ENCODE measurements at places on chromosomes 6 and 20. TPM values are rescaled to one million over a fixed set of nuclear protein-coding genes. Genes with fewer than 3 reads are reported as not detected.

Gene PRND
- not detected for total RNA-seq

Gene TSBP1
- not detected for total RNA-seq

Gene MYBL2
- 113 TPM for total RNA-seq

Gene HLA-DQA1
- total RNA-seq = 6.9 TPM

Gene ZNF334
- not detected for total RNA-seq

Gene CARMIL1
- total RNA-seq = 88.4 TPM

Gene OR10C1
- not detected for total RNA-seq

Gene AFG1L
- 7.1 TPM for total RNA-seq

Gene ATP9A
- 98.5 TPM for total RNA-seq

Gene MMS22L
- 30.8 TPM for total RNA-seq

DNA sequence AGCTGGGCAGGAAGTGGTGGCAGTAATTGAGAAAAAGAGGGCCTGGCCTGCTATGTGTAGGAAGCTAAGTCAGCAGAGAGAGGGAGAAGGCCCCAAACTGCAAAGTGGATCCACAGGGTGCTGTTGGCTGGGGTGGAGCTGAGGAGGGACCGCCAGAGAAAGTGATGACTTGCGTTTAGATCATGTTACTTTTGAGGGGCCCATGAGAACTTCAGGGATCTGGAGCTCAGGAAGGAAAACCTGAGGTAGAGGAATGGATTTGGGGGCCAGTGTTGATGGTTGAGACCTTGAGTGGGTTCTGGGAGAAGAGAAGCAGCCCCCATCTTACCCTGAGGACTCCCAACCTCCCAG is 155.5 kb downstream of the MRPL14 start:
- peaks cover 29% of the 10 kb centered on the region for H3K4me1 ChIP-seq
- H3K4me3 ChIP-seq = no peak overlapping the region
- H3K36me3 ChIP-seq = no peaks in the 10 kb centered on the region
- DNase-seq = no peak

DNA sequence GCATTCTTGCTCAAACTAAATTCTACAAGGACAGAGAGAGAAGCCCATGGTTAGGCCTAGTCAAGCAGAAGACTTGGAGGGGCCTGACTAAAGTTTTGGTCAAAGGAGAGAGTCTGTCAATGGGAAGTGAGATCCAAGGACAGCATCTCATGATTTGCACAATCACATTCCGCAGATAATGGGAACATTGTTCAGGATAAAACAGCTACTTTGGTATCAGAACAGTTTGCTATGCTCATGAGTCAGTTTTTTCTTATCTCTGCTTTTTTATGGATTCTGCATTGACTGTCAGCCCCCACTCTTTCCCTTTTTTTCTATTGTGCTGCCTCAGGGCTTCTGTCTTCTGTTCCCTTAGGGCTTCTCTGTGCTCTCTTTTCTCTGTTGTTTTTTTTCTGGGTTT is 28.6 kb downstream of the AKAP7 start:
- no peak overlapping the region for H3K27ac ChIP-seq
- H3K4me1 ChIP-seq = peaks cover 8% of the 10 kb centered on the region
- no peaks in the 10 kb centered on the region for H3K36me3 ChIP-seq
- H3K4me3 ChIP-seq = no peak overlapping the region

- H3K4me3 ChIP-seq = no peak overlapping the region
- DNase-seq = no peak
- peaks cover 19% of the 10 kb centered on the region for H3K36me3 ChIP-seq
- no peak overlapping the region for H3K27ac ChIP-seq
- H3K27me3 ChIP-seq = peaks cover 22% of the 10 kb centered on the region
These were observed 1.4 kb downstream of the MTCL3 start for GRCh38 chr6:127517693-127518092.

GRCh38 chr6:25750906-25751305 is 3.6 kb upstream of the SLC17A4 start:
- H3K4me1 ChIP-seq = peaks cover 64% of the 10 kb centered on the region
- DNase-seq = no peak
- H3K27ac ChIP-seq = no peak overlapping the region
- no peak overlapping the region for H3K4me3 ChIP-seq
- no peaks in the 10 kb centered on the region for H3K27me3 ChIP-seq

DNA sequence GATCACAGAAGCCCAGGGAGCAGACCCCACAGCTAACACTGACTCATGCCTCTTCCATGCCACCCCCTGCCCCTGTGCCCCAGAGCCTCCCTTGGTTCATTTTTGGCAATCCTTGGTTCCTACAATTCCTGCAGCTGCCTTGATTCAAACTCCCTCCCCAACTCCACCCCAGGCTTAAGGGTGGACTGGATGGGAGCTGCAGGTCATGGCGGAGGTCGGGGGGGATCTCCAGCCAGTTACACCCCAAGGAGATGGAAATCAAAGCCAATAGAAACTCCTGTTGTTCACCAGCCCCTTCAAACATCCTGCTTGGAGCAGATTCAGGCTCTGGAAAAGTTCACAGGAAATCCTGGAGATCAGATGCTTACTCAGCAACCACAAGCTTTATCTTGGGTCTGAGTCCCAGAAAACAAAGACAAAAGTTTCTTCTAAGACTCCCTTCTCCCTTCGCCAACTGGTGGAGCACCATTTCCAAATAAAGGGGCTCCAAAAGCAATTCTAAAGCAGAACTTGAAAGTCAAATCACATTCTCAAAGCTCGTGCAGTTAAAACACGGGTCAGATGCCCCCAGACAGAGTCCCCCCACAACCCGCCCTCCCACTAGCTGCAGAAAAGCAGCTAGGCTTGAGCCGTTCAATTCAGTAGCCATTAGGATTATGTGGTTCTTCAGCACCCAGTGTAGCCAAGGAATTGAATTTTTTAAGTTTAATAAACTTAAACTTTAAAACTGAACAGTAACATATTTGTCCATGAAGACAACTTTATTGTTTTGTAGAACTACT is 149.5 kb downstream of the ANKRD60 start:
- no peaks in the 10 kb centered on the region for H3K36me3 ChIP-seq
- H3K27ac ChIP-seq = peak overlapping the region; percentile 61
- peaks cover 36% of the 10 kb centered on the region for H3K4me1 ChIP-seq
- H3K4me3 ChIP-seq = no peak overlapping the region
- no peaks in the 10 kb centered on the region for H3K27me3 ChIP-seq

DNA sequence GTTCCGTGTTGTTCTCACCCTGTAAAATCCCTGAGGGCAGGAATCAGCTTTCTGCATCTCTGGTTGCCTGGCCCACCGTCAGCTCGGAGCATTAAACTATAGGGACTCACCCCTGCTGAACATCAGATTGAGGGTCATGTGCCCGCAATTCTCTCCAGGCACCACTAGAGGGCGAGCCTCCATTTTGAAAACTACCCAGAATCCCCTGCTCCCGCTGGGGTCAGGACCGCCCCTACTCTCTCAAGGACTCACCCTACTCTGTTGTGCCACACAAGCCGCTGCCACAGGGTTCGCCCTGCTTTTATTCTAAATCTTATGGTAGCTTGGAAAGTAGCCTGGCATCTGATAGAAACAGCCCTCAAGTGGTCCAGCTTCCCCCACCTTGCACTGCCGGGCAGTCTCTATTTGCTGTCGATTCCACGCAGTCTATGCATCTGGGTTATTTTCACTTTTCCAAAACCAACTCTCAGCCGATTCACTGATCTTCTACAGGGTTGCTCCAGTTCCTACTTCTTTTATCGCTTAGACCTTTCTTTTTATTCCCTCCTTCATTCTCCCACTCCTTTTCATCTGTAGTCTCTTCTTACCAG is 244.1 kb upstream of the QKI start:
- H3K36me3 ChIP-seq = no peaks in the 10 kb centered on the region
- H3K4me3 ChIP-seq = no peak overlapping the region
- DNase-seq = peak; percentile 30
- H3K27ac ChIP-seq = no peak overlapping the region

GRCh38 chr20:3447321-3447720 is 23.5 kb upstream of the ATRN start:
- H3K27me3 ChIP-seq = no peaks in the 10 kb centered on the region
- H3K4me1 ChIP-seq = peaks cover 18% of the 10 kb centered on the region

GRCh38 chr20:3128275-3128984 is 31.2 kb downstream of the FASTKD5 start:
- H3K4me3 ChIP-seq = no peak overlapping the region
- H3K27me3 ChIP-seq = no peaks in the 10 kb centered on the region
- H3K4me1 ChIP-seq = peaks cover 4% of the 10 kb centered on the region
- peaks cover 14% of the 10 kb centered on the region for H3K36me3 ChIP-seq

GRCh38 chr6:34901930-34902329 is 12.9 kb downstream of the ANKS1A start:
- H3K4me1 ChIP-seq = peaks cover 49% of the 10 kb centered on the region
- no peaks in the 10 kb centered on the region for H3K36me3 ChIP-seq
- no peaks in the 10 kb centered on the region for H3K27me3 ChIP-seq

GRCh38 chr6:134720353-134721059 is 229.4 kb downstream of the ALDH8A1 start:
- peaks cover 9% of the 10 kb centered on the region for H3K4me1 ChIP-seq
- H3K4me3 ChIP-seq = no peak overlapping the region
- DNase-seq = no peak

GRCh38 chr20:17969278-17969883 is 563 bp downstream of the MGME1 start:
- H3K36me3 ChIP-seq = peaks cover 47% of the 10 kb centered on the region
- no peak for DNase-seq
- no peaks in the 10 kb centered on the region for H3K4me1 ChIP-seq
- H3K4me3 ChIP-seq = peak overlapping the region; percentile 72

DNA sequence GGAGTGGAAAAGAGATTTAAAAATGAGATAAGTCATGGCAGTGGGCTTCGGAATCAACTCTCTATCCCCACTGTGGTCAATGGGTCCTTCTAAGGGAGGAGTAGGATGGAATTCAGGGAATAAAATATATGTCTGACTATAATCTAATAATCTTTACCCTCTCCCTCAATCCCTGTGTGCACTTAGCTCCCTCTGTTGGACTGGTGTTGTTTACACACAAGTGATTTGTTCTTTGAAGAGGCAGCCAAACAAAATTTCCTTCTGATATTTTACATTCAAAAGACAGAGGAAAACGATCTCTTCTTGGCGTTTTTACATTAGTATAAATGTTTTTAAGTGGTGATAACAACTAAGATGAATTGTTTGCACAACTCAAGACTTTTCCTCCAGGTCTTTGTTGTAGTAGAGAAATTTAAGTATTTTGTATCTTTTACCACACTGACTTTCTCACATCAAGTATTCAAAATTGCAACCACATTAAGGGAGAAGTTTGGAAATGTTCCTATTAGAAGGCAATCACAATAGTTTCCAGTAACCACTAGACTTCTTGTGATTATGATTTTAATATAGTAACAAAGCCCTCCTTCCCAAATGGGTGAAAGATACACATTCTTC is 317.8 kb downstream of the CENPW start:
- H3K27ac ChIP-seq = no peak overlapping the region
- peak; percentile 18 for DNase-seq
- no peaks in the 10 kb centered on the region for H3K27me3 ChIP-seq
- no peaks in the 10 kb centered on the region for H3K36me3 ChIP-seq
- H3K4me3 ChIP-seq = no peak overlapping the region

All from Calu3 (cell line).